ENCODE measurements at places on chromosomes 3 and 15.

DNA sequence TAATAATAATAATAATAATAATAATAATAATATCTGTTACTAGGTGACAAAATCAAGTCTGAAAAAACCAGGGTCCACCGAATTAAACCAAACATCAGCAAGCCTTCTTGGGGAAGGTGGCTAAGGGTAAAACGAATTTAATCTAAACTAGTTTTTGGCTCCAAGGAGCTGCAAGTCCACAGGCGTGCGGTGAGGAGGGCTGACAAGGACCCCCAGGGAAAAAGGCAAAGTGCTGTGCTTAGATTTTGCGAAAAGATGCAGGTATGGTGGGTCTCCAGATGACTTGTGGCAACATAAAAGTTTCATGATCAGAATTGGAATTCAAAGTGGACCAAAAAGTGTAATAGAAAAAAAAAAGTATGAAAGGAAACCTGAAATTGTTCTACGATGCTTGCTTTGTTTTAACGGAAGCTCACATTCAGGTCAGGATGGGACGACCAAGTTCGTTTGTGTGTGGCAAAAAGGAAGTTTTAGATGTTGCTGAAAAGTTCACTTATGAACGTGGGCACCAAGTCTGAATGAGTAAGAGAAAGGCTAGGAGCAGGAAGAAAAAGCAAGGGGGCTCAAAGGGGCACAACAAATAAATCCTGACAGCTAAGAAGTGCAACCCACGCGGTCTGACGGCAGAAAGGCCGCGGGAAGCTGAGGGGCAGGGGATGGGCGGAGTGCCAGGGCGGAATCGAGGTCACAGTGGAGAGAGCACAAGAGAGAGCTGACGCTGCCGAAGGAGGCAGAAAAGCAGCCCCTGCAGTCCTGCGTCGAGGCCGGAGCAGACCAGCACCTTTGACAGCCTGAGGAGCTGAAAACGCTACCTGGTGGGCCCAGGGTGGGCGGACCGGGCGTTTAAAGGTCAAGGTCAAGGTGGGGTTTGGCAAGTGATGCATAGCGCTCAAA is 1.1 kb downstream of the WDR82 start:
- H3K27me3 ChIP-seq = no peaks in the 10 kb centered on the region
- peak overlapping the region; percentile 98 for H3K27ac ChIP-seq
- H3K4me1 ChIP-seq = peaks cover 26% of the 10 kb centered on the region
- H3K36me3 ChIP-seq = peaks cover 8% of the 10 kb centered on the region
- no peak for DNase-seq

DNA sequence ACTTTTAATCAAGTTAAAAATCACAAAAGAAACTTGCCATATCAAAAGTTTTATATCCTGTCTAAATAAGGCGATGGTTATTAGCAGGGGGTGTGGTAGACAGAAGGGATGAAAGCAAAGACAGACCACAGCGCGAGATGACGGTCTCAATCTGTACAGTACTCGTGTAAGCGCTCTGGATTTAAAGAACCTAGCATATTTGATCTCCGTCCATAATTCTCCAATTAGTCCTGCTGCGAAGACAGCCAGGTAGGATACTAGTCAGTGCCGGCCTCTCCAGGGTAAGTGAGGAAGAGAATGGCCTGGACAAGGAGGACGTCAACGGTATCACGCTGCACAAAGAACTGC is 701 bp downstream of the SGO1 start:
- H3K27ac ChIP-seq = peak overlapping the region; percentile 87
- H3K27me3 ChIP-seq = no peaks in the 10 kb centered on the region
- H3K36me3 ChIP-seq = no peaks in the 10 kb centered on the region
- H3K4me3 ChIP-seq = peak overlapping the region; percentile 73

DNA sequence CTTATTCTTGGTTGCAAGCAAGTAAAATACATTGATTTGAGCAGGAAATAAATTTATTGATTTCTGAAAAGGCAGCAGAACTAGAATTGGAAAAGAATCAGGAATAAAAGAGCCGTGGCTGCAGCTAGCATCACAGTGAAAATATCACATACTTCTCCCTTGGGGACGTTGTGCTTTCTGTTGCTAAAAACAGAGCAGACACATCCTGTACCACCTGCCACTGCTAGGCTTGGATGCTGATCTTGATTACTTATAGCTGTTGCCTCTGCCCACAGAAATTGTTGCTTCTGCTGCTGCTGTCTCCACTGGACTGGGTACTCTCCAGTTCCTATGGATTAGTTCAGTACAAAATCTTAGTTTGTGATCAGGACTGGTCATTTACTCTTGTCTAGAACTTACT is 283.8 kb downstream of the C3orf38 start:
- H3K4me1 ChIP-seq = no peaks in the 10 kb centered on the region
- no peak for DNase-seq
- no peaks in the 10 kb centered on the region for H3K27me3 ChIP-seq
- H3K27ac ChIP-seq = no peak overlapping the region
- no peaks in the 10 kb centered on the region for H3K36me3 ChIP-seq

- no peak overlapping the region for H3K4me3 ChIP-seq
- no peaks in the 10 kb centered on the region for H3K27me3 ChIP-seq
- no peak overlapping the region for H3K27ac ChIP-seq
- no peak for DNase-seq
- H3K36me3 ChIP-seq = no peaks in the 10 kb centered on the region
- H3K4me1 ChIP-seq = no peaks in the 10 kb centered on the region
Measured at GRCh38 chr3:2130726-2131125, 32.1 kb downstream of the CNTN4 start.

DNA sequence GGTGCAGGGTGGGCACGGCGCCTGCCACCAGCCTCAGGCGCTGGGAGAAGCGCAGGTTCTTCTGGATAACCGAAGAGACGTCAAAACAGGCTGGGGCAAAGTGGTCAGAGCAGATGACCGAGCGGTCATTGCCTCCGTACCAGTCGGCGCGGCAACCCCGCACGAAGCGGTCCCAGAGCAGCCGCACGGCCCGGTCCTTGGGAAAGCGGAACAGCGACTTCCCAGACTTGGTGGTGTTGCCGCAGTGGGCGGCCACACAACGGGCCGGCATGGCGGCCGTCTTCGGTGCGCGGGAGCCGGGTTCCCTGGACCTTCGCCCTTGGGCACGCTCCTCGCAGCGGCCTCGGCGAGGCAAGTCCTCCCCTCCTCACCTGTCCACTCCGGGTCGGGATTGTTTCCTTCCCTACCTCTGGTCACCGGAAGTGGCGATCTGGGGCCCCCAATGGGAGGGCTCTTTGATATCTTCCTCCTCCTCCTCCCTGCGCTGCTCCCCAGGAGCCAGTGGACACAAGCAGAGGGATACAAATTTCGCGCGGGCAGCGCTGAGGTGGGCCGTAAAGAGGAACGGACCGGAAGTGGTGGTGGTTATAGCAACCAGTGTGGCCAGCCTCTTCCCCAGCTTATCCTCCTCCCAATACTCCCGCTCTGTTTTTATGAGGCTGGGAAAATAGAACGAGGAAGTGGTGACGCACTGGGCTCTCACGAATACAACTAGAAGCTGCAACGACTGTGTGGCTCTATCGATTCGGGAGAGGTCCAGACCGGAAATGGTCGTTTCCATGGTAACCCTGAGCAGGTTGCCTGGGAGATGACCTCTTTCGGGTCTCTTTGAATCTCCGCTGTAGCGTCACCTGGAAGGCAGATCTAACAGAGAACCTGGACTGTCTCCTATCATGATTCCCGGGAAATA is at the start of the genes LRRC49 and THAP10:
Gene LRRC49 (plus strand): TSS at position 825 of the 910 bp plus-strand sequence. CDS start 69 bp downstream, at position 894.
Gene THAP10 (minus strand): TSS at position 432 of the 910 bp plus-strand sequence. CDS start 161 bp downstream, at position 271.
- no peaks in the 10 kb centered on the region for H3K36me3 ChIP-seq
- peak within 1 kb of the TSS; percentile 90 for H3K4me3 ChIP-seq
- H3K27ac ChIP-seq = peak within 1 kb of the TSS; percentile 87
- no peaks in the 10 kb centered on the region for H3K27me3 ChIP-seq
- peak; percentile 30 for DNase-seq

DNA sequence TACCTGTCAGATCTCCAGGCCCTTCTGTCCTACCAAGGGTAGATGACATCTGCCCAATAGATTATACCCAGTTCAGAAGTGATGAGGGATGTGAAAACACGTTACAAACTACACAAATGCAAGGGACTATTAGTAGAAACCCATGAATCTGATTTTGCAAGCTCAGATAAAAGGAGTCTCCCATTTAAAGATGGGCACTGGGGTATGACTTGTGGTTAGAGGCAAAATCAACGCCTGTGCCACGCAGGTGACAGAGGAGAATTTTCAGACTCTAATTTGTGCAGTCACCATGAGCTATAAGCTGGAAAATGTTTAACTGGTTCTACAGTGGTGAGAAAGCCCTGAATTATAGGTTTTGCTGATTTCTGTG is 184.4 kb upstream of the LPP start:
- H3K4me3 ChIP-seq = no peak overlapping the region
- H3K27me3 ChIP-seq = no peaks in the 10 kb centered on the region
- DNase-seq = no peak
- H3K4me1 ChIP-seq = no peaks in the 10 kb centered on the region

- no peaks in the 10 kb centered on the region for H3K4me1 ChIP-seq
- no peaks in the 10 kb centered on the region for H3K27me3 ChIP-seq
- H3K27ac ChIP-seq = no peak overlapping the region
- H3K4me3 ChIP-seq = no peak overlapping the region
Measured at GRCh38 chr3:10494180-10494579, 11.2 kb downstream of the ATP2B2 start.

GRCh38 chr3:7285505-7285904 is 424.6 kb downstream of the GRM7 start:
- DNase-seq = no peak
- H3K4me3 ChIP-seq = no peak overlapping the region
- H3K27ac ChIP-seq = no peak overlapping the region
- no peaks in the 10 kb centered on the region for H3K4me1 ChIP-seq

- DNase-seq = no peak
- H3K4me1 ChIP-seq = peaks cover 79% of the 10 kb centered on the region
- peaks cover 52% of the 10 kb centered on the region for H3K36me3 ChIP-seq
- peak overlapping the region; percentile 37 for H3K4me3 ChIP-seq
- no peaks in the 10 kb centered on the region for H3K27me3 ChIP-seq
Measured at GRCh38 chr3:50167069-50167840, 12.1 kb downstream of the SEMA3F start.

- H3K4me1 ChIP-seq = peaks cover 25% of the 10 kb centered on the region
- H3K27ac ChIP-seq = peak overlapping the region; percentile 97
- H3K36me3 ChIP-seq = peaks cover 30% of the 10 kb centered on the region
- no peak overlapping the region for H3K4me3 ChIP-seq
- no peak for DNase-seq
Measured at GRCh38 chr3:52689151-52689550, 3.3 kb downstream of the GNL3 start.

DNA sequence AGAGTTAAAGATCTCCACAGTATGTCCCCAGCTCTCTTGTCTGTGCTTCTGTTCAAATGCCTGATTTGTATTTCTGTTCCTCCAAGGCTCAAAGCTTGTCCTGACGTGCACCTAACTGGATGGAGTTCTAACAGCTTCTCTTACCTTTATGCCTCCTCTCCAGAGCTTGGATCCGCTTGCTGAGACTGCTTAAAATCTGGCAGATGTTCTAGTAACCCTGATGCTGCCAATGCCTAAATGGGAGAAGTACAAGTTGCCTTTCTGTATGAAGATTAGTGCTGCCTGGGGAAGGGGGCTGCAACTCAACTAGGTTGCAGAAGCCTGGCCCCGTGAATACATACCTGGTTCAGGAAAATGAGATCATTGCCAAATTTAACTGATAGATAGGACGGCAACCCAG is 354.5 kb upstream of the KCNMB2 start:
- no peak overlapping the region for H3K27ac ChIP-seq
- H3K27me3 ChIP-seq = no peaks in the 10 kb centered on the region
- no peaks in the 10 kb centered on the region for H3K36me3 ChIP-seq
- H3K4me3 ChIP-seq = no peak overlapping the region
- H3K4me1 ChIP-seq = peaks cover 9% of the 10 kb centered on the region

GRCh38 chr15:63487076-63487757 is 17.2 kb upstream of the USP3 start:
- peak overlapping the region; percentile 55 for H3K27ac ChIP-seq
- no peak overlapping the region for H3K4me3 ChIP-seq
- no peaks in the 10 kb centered on the region for H3K27me3 ChIP-seq
- peaks cover 21% of the 10 kb centered on the region for H3K4me1 ChIP-seq
- no peaks in the 10 kb centered on the region for H3K36me3 ChIP-seq
- DNase-seq = peak; percentile 45

GRCh38 chr3:196546537-196546936 is 21.8 kb downstream of the WDR53 start:
- no peak overlapping the region for H3K4me3 ChIP-seq
- DNase-seq = no peak
- H3K36me3 ChIP-seq = no peaks in the 10 kb centered on the region
- peaks cover 4% of the 10 kb centered on the region for H3K4me1 ChIP-seq
- H3K27me3 ChIP-seq = no peaks in the 10 kb centered on the region

- DNase-seq = no peak
- H3K27ac ChIP-seq = peak overlapping the region; percentile 46
- H3K36me3 ChIP-seq = no peaks in the 10 kb centered on the region
- H3K27me3 ChIP-seq = no peaks in the 10 kb centered on the region
- H3K4me3 ChIP-seq = no peak overlapping the region
Measured at GRCh38 chr3:64559588-64559987, 128.2 kb downstream of the ADAMTS9 start.

DNA sequence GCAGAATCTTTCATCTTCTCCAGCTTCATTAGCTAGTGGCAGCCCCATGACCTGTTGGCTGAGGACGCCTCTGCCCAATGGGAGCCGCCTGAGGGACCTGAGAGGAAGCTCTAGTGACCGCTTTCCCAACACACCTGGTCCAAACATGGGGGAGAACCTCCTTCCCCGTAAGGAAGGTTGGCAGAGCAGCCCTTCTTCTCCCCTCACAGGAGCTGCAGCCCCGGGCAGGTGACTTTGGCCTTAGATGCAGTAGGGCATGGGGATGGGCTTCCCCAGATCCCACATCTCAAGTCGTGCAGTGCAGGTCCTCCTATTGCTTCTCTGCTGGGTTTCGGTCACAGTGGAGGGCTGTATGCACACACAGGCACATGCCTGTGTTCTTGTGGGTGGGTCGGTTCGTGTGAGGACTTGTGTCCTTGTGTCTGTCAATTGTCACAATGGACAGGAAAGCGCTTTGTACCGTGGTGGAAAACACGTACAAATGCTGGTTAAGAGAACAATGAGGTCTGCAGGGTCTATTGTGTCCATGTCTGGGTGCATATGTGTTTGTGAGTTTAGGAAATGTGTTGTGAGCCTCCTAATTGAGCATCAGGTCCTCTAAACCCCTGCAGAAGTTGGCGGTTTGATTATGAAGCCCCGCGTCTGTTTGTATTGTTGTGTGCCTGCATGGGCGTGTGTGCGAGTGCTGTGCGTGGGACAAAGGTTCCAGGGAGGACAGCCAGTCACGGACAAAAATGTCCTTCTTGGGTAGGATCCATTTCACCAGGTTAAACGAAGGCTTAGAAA is 1.4 kb downstream of the ISLR2 start:
- no peak for DNase-seq
- no peaks in the 10 kb centered on the region for H3K36me3 ChIP-seq
- peaks cover 30% of the 10 kb centered on the region for H3K4me1 ChIP-seq
- no peak overlapping the region for H3K4me3 ChIP-seq

GRCh38 chr15:69074843-69075224 is 60.3 kb downstream of the NOX5 start:
- peak overlapping the region; percentile 63 for H3K27ac ChIP-seq
- no peaks in the 10 kb centered on the region for H3K36me3 ChIP-seq
- no peak overlapping the region for H3K4me3 ChIP-seq
- no peak for DNase-seq
- no peaks in the 10 kb centered on the region for H3K27me3 ChIP-seq

- H3K4me3 ChIP-seq = no peak overlapping the region
- H3K27me3 ChIP-seq = no peaks in the 10 kb centered on the region
- no peak overlapping the region for H3K27ac ChIP-seq
- DNase-seq = no peak
Measured at GRCh38 chr3:50412231-50412754, 53.0 kb upstream of the TMEM115 start.

GRCh38 chr15:52731732-52732470 is 52.7 kb upstream of the ATOSA start:
- no peak overlapping the region for H3K4me3 ChIP-seq
- no peak for DNase-seq
- H3K4me1 ChIP-seq = peaks cover 19% of the 10 kb centered on the region
- no peaks in the 10 kb centered on the region for H3K36me3 ChIP-seq

- H3K4me3 ChIP-seq = no peak overlapping the region
- no peaks in the 10 kb centered on the region for H3K36me3 ChIP-seq
- H3K4me1 ChIP-seq = no peaks in the 10 kb centered on the region
- DNase-seq = no peak
- H3K27me3 ChIP-seq = no peaks in the 10 kb centered on the region
Measured at GRCh38 chr3:192685801-192686200, 41.5 kb downstream of the FGF12 start.

Measured in esophagus squamous epithelium (tissue), 5 donors.